ENCODE measurements at places on chromosomes 4 and X.
A peak's percentile ranks its signal among the peaks of the same experiment; 100 is the strongest.

DNA sequence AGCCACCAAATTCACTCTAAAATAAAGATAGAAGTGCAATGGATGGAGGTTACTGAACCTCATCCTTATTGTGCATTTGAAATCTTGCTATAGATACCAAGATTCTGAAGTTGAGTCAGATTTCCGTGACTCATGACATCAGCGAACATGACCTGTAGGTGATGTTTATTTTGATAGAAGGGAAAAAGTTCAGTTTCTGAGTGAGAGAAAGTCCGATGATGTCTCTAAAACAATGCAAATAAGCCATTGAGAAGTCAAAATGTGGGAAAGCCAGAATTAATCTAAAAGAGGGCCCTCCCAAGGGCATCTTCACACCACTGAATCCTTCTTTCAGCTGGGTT lies 20.0 kb downstream of the PHOX2B start:
- DNase-seq = no peak

GRCh38 chr4:104524591-104524990 lies 29.9 kb upstream of the CXXC4 start:
- no peak for DNase-seq

DNA sequence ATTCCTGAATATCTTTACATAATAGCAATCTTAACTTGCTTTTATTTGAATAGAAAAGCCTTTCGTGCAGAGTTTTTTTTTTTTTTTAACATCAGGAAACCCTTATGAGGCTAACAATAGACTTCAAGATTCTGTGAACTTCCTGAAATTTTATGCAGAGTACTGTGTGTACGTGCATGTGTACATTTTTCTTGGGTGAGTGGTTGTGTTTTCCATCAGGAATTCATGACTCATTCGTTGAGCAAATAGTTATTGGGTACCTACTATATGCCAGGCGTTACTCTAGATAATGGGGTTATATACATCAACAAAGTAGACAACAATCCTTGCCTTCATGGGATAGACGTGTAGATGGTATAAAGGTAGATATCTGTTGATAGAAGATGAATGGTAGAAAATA lies 59.1 kb downstream of the MRPL1 start:
- DNase-seq = no peak

DNA sequence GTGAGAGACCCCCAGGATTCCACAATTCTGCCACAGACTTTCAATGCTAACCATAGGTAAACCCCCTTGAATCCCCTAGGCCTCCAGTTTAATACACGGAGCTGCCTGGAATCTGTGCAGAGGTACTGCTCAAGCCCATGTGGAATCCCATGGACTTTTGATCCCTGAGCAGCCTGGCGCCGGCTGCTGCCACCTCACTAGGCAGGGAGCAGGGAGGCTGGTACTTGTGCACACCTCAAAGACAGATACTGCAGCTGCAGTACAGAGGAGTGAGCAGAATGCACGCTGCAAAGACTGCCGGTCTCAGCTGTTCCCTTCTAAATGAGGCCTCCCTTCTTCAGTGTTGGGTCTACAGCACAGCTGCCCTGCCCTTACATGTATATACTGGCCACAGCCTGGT lies 79.4 kb downstream of the RPS6KA6 start:
- DNase-seq = no peak

DNA sequence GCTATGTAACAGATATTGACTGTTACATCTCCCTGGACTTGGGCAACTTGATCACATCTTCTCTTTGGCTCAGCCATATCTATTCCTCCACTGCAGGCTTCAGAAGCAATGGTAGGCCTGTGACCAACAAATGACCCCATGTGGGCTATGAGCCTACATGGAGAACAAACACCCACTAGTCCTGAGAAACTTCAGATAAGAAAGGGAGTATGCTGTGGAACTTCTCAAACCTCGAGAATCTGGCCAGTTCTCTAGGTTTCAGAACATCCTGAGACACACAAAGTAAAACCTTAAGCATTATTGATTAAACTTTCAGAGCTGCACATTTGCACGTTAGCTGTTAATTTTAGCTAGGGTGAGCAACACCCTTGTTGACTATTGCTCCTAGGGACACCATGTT lies 16.3 kb downstream of the RBMX2 start:
- DNase-seq = no peak

GRCh38 chr4:56445699-56446098 lies 9.6 kb downstream of the PAICS start:
- DNase-seq = no peak

GRCh38 chrX:11148401-11148800 lies 37.3 kb downstream of the HCCS start:
- no peak for DNase-seq

- DNase-seq = no peak
These were observed 105.8 kb upstream of the MAGEB18 start for GRCh38 chrX:26032111-26032912.

GRCh38 chrX:33336783-33337182 lies 125.4 kb upstream of the DMD start:
- DNase-seq = no peak

DNA sequence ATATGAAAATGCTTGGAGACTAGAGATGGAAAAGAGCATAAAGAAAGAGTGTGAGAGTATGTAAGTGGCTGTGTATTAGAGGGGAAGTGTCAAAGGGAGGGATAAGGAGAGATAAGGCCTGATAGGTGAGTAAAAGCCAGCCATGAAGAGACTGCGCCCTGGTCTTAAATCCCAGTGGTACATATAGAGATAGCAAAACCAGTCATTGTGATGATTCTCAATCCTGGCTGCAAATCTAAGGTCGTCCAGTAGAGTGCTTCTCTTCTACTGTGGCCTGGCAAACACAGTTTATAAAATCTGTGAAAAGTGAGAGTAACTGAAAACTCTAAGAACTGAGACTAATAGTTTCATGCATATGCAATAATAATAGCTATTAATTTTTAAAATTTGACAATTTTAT lies 86.9 kb downstream of the MAB21L2 start:
- DNase-seq = no peak

- DNase-seq = no peak
These were observed 358.2 kb upstream of the GATB start for GRCh38 chr4:152118819-152119553.

DNA sequence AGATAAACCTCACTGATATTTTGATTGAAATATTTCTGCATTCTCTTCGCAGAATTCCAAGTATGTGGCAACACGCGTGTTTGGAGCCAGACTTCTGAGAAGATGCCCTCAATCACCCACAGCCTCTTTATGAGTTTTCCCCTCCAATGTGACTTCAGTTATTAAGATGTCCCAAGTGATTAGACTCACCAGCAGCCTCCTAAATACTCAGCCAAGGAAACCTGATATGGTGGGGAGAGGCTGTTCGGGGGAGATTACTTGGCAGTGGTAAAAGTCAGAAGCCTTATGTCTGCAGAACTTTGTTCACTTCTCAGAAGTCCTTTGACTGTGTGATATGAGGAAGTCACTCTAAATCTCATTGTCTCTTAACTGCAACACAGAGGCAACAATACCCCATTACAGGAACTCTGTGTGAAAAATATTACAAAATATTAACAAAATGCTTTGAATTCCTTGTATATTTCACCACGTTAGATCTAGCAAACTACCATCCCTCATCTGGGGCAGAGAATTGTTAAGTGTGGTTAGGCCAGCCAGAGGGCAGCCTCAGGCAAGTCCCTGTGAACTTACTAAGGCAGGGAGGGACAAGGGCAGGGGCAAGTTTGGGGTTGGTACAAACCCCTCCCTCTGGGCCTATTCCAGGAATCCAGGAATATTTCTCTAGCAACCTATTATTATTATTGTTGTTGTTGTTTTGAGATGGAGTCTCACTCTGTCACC lies 151.4 kb upstream of the USP9X start:
- DNase-seq = no peak

DNA sequence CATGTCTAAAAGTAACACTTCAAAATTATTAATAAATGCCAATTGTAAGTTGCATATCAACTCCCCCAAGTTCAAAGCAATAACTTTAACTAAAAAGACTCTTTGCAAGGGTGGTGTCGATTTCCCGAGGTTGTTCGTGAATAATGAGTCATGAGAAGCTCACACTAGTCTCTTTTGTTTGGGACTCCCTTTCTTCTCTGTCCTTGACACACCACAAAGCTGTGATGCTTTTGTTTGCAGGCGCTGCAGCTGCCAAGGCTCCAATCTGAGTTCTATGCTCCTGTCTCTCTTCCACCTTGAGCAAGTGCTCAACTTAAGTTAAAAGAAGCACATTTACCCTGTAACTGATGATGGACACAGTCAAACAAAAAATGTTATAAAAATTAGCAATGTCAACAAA lies 65.9 kb downstream of the FAT1 start:
- no peak for DNase-seq

GRCh38 chrX:103686199-103687072 lies at the start of gene MORF4L2:
TSS of gene MORF4L2 (minus strand) at chrX:103686699. CDS start at chrX:103677027, 9,672 bp downstream.
- DNase-seq = peak; percentile 56

DNA sequence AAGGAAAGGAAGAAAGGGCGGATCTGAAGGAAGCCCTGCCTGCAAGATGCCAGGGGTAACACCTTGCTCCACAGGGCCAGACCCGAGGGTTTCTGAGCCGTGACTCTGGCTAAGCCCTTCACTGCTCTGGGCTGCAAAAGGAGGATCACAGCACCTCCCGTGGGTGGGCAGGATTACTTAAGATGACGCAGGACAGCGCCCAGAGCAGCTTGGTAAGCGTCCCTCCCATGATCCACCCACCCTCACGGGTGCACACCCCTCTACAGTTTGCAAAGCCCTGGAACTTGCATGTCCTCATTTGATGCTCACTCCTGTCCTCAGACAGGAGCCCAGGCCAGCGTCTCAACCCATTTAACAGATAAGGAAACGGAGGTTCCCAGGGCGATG lies 64.9 kb downstream of the CRMP1 start:
- DNase-seq = no peak

GRCh38 chr4:153668647-153669046 lies 15.4 kb upstream of the TLR2 start:
- DNase-seq = no peak

GRCh38 chrX:137418086-137418485 lies 147.8 kb upstream of the ZIC3 start:
- no peak for DNase-seq

DNA sequence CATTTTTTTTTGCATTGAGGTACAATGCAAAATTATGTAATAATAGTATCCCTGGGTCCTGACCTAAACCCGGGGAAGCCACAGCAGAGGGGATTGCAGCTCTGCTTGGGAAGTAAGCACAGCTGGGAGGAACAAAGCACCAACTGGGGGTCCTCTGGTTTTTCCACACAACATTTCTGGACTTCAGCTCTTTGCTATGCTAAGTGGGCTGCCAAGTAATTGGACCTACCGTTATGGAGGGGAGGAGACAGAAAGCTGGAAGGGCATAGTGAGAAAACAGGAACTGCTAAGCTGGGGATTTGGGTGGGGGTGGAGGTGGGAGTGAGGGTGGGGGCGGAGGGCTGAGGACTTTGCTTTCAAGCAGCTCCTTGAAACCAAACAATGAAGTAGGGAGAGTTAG lies 183.3 kb downstream of the ZIC3 start:
- no peak for DNase-seq

DNA sequence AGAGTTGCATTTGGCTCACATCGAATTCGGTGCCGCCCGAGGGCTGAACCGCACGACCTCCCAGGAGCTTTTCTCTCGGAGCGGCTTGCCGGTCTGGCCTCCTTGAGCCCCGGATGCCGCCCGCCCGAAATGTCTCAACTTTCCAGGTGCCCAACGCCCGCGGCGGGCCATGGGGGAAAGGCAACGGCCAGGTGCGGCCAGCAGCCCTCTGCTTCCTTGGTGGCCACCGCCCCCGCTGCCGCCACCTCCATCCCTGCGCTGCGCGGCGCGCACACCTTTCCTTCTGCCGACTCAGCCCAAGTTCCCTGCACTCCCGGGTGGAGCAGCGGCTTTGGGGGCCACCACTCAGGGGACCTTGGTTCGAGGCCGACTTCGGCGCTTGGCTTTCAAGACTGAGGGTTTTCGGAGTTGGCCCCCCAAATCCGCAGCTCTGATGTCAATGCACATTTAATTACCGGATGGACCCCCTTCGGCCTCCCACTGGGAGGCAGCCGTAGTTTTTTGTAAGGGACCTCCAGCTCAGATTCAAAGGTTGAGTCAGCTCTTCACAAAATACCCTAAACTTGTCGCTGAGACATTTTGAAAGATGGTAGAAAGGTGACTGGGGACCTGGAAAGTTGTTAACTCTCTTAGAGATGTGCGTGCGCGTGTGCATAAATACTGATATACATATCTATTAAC lies 1.1 kb downstream of the AFF2 start:
- DNase-seq = no peak

DNA sequence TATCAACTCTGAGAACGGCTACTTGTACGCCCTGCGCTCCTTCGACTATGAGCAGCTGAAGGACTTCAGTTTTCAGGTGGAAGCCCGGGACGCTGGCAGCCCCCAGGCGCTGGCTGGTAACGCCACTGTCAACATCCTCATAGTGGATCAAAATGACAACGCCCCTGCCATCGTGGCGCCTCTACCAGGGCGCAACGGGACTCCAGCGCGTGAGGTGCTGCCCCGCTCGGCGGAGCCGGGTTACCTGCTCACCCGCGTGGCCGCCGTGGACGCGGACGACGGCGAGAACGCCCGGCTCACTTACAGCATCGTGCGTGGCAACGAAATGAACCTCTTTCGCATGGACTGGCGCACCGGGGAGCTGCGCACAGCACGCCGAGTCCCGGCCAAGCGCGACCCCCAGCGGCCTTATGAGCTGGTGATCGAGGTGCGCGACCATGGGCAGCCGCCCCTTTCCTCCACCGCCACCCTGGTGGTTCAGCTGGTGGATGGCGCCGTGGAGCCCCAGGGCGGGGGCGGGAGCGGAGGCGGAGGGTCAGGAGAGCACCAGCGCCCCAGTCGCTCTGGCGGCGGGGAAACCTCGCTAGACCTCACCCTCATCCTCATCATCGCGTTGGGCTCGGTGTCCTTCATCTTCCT lies 2.7 kb downstream of the PCDH10 start:
- no peak for DNase-seq

DNA sequence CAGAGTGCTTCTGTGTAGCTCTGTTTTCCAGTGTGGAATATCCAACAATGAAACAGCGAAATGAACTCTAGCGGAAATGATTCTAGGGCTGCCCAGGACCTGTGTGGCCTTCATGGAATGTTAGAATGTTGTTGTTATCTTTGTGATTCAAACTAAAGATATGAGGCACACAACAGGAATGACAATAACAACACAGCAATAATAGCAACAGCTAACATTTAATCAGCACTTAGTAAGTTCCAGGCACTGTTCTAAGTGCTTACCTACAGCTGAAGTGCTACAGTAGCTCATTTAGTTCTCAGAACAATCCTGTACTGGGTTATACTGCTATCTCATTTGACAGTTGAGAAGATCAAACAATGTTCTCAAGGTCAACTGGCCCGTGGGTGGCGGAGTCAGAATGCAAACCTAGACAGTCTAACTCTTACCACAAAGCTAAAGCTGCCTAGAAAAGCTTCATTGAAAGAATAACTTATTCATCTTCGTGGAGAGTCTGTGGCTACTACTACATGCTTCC lies 63.7 kb downstream of the MAML3 start:
- DNase-seq = no peak

DNA sequence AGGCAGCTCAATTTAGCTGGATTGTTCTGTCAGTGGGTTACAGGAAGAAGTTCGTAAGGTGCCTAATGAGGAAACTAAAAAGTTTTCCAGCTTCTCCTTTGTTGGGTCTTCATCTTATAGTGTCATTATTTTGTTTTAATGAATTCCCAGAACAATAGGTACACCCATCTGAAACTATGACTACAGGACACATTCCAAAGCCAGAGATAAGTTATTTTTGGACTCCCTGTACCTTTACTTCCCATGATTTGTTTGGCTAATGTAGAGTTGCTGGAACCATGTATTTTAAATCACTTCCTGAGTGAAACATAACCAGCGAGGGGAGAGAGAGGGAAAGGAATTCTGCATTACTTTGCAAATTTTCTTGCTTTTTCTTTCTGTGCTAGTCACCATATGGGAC lies 114.0 kb downstream of the CLCN5 start:
- no peak for DNase-seq
